ENCODE measurements at places on chromosomes 4 and X. TPM values are rescaled to one million over a fixed set of nuclear protein-coding genes. Genes with fewer than 3 reads are reported as not detected.

PAGE4 gene
- total RNA-seq, result not detected

UNC5C gene
- not detected for total RNA-seq

DNA sequence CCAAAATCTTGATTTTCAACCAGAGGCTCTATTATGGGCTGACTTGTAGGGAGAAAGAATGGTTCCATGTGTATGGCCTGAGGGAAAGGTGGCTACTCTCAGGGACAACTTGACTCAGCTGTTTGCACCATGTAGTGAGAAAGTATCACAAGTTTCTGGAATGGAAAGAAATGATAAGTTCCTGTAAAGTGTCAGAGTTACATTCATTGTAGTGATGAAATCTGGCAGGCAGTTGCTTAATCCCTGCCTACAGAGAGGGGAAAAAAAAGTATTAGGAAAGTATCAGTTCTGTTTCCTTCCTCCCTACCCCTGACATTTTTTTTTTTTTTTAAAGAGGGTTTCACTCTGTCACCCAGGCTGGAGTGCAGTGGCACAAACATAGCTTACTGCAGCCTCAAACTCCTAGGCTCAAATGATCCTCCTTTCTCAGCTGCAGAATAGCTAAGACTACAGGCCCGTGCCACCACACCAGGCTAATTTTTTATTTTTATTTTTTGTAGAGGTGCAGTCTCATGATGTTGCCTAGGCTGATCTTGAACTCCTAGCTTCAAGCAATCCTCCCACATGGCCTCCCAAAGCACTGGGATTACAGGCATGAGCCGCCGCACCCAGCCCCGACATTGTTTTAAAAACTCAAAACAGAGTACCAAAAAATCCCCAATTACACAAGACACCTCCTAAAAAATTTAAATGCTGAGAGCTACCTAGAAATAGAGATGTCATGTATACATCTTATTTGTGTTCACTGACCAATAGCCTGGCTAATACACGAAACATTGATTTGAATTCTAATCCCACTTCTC lies 4.8 kb upstream of the FBXL5 start:
- DNase-seq, result no peak

DNA sequence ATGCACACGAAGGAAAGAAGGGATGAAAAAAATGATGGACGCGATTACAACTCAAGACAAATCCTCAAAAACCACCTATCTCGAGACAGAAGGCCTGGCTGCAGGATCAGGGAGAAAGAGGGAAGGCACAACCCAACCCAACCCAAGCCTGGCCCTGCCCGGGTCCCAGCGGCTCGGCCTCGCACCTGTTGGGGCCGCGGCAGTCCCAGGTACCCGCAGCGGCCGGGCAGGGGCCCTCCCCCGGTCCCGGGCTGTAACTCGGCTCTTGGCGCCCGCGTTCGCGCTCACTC lies 464 bp downstream of the RASGEF1B start:
- DNase-seq, result no peak

GRCh38 chr4:176001151-176002006 lies 64.3 kb upstream of the WDR17 start:
- no peak for DNase-seq

DNA sequence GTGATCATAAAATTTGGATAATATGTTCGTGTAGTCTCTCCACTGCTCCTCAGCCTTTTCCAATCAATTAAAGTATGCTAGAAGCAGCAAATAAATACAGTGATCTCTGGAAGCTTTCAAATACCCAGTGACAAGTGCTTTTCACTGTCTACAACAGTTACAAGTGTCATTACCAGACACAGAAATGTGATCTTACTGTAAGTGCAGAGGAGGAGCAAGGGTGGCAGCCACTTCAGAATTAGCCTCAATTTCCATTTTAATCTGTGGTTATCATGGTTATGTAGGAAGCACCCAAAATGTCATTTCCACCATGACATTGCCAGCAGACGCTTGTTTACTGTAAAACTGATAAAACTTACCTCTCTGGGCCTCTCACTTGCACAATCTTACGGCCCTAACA lies 133.9 kb upstream of the ADAMTS3 start:
- no peak for DNase-seq

Measured in activated CD4-positive, alpha-beta T cell treated with anti-CD3 and anti-CD28 coated beads, Interleukin-2, amount 10 ng/mL, durations not matched to agents 7 days and 5 days (primary cell).